ENCODE measurements at places on chromosomes 12 and 14.

- DNase-seq, result no peak
These were observed 72.8 kb upstream of the NPAS3 start for GRCh38 chr14:32865827-32866376.

DNA sequence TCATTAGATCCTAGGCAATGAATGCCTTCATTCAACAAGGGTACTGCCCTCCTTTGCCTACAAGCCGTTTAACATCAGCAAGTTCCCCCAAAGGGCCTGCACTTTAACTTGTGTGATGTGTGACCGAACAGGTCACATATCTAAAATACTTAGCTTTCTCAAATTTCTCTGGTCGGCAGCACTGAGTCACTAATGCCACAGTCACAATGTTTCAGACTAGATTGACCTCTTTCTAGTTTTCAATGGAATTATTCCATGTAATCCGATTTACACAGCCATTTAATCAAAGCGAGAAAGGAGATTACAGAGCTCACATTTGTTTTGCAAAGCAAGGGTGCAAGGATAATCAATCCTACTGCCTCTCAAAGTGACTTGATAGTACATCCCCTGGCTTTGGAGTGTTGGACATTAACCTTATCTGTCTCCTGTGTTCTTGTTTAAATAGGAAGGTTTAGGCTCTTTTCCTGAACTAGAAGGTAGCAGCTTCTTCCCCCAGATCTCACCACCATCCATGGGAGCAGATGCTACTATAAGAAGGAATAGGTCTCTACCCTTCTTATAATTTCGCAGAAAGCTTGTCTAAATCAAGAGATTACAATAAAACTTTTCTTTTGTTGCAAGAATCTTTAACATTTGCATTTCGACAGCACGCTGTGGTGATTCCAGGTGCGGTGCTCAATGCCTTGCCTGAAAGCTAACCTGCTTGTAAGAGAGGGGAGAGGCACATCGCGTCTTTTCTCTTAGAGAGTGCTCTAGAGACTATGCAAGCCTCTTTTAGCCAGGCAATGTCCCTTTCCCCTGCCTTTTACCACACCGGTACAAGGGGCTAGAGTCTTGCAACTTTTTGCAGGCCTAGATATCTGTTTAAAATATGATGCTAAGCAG lies 1.8 kb downstream of the KITLG start:
- DNase-seq, result no peak

- no peak for DNase-seq
These were observed 758.0 kb downstream of the BCL11B start for GRCh38 chr14:98514016-98514415.

GRCh38 chr14:67332468-67332867 lies 27.1 kb downstream of the ATP6V1D start:
- DNase-seq, result no peak

Measured in effector memory CD8-positive, alpha-beta T cell (primary cell).